ENCODE measurements at places on chromosomes 12 and 14.

- DNase-seq = no peak
Measured at GRCh38 chr12:104953323-104953722, 4.8 kb downstream of the SLC41A2 start.

GRCh38 chr12:118880720-118881493 is 100.4 kb upstream of the SRRM4 start:
- DNase-seq = no peak

GRCh38 chr14:24376448-24377070 is 8.6 kb downstream of the NFATC4 start:
- no peak for DNase-seq

DNA sequence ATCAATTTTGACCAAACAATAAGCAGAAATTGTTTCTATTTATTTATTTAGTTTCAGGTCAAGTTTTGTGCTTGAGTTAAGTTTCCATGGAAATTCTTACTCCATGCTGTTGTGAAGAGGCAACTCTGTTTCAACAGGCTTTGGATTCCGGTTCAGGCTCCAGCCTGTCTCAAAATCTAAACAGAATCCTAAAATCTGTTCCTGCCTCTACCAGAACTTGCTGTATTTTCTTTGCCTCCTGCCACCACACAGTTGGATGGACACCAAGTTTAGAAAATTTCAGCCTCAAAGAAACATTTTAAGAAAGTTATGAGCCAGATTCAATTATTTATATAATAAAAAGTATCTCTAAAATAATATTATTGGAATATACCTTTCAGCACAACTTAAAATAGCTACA is 330.9 kb downstream of the FOXG1 start:
- DNase-seq = no peak

GRCh38 chr12:49624921-49625577 is 1.7 kb downstream of the PRPF40B start:
- no peak for DNase-seq
